ENCODE measurements at places on chromosomes 7 and 10. TPM values are rescaled to one million over a fixed set of nuclear protein-coding genes. Genes with fewer than 3 reads are reported as not detected.

SPDYE16 gene
- total RNA-seq = not detected

OR2A42 gene
- not detected for total RNA-seq

INHBA gene
- 0.05 TPM for total RNA-seq

LRRC4 gene
- not detected for total RNA-seq

DNA sequence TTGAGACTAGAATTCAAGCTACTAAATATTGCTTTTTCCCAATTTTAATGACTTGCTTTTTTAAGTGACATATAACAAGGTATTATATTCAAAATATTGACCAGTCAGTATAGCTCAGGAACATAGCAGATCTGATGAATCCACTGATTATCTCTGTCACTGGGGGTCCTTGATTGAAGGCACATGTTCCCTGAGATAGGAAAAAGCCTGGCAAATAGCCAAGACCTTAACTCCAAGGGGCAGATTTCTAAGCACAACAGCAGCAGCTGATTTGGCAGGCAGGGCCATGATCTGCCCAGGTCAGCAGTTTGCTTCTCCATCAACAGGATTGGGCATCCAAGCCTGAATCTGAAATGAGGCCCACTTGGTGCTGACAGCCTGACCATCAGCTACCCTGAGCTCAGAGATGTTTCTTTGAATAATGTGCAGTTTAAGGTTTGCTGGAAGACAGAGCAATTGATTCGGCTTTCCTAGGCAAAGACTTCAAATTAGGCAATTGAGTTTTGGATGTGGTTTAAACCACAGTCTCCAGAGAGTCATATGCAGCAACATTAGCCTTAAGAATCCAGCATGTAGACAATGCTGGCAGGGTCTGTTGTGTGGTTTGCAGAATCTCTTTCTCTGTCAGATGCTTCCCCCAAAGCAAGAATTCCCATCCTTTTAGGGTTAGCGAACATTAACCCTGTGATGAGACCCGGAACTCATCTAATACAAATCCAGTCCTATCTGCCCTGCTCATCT lies 352.6 kb downstream of the ADRA2A start:
- no peak overlapping the region for H3K27ac ChIP-seq
- no peaks in the 10 kb centered on the region for H3K4me1 ChIP-seq
- H3K4me3 ChIP-seq = no peak overlapping the region
- DNase-seq = no peak
- no peaks in the 10 kb centered on the region for H3K27me3 ChIP-seq

GRCh38 chr10:88765816-88766215 lies 6.0 kb downstream of the LIPN start:
- H3K36me3 ChIP-seq = no peaks in the 10 kb centered on the region
- H3K27ac ChIP-seq = no peak overlapping the region
- peaks cover 29% of the 10 kb centered on the region for H3K27me3 ChIP-seq

DNA sequence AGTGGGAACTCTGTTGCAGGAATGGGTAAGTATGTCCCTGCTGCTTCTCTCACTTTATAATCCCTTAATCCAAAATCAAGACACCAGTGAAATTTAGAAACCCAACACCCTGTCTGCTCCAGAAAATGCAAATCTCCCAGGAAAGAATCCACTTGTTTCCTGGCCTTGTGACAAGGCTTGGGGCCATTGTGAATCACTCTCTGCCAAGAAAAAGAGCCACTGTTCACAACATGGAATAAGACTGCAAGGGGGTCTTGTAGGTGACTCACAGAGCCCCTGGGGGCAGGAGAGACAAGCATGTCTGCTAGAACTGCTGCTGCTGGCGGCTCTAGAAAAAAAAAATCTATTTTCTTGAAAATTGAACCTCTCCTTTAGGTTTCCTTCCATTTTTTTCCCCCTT lies 191.2 kb downstream of the SORCS1 start:
- no peaks in the 10 kb centered on the region for H3K36me3 ChIP-seq
- H3K27ac ChIP-seq = no peak overlapping the region
- no peaks in the 10 kb centered on the region for H3K4me1 ChIP-seq
- H3K4me3 ChIP-seq = no peak overlapping the region
- no peak for DNase-seq

- peaks cover 10% of the 10 kb centered on the region for H3K27me3 ChIP-seq
- H3K4me3 ChIP-seq = no peak overlapping the region
- H3K4me1 ChIP-seq = peaks cover 10% of the 10 kb centered on the region
- H3K36me3 ChIP-seq = no peaks in the 10 kb centered on the region
- H3K27ac ChIP-seq = no peak overlapping the region
These were observed 82.6 kb downstream of the CPEB3 start for GRCh38 chr10:92208157-92208720.
